Cardiac septum (tissue), 1 donor: ENCODE measurements at places on chromosomes 3 and 15. TPM values are rescaled to one million over a fixed set of nuclear protein-coding genes. Genes with fewer than 3 reads are reported as not detected.

The SLC25A38 gene
- total RNA-seq: 14.6 TPM

The MCCC1 gene
- total RNA-seq: 32.5 TPM

The PLSCR4 gene
- 14.2 TPM for total RNA-seq

The PEX5L gene
- 0.11 TPM for total RNA-seq

The ATP13A5 gene
- total RNA-seq: not detected

The SLCO2A1 gene
- 59.2 TPM for total RNA-seq
